ENCODE measurements at places on chromosomes 13 and 19. TPM values are rescaled to one million over a fixed set of nuclear protein-coding genes. Genes with fewer than 3 reads are reported as not detected.

DNA sequence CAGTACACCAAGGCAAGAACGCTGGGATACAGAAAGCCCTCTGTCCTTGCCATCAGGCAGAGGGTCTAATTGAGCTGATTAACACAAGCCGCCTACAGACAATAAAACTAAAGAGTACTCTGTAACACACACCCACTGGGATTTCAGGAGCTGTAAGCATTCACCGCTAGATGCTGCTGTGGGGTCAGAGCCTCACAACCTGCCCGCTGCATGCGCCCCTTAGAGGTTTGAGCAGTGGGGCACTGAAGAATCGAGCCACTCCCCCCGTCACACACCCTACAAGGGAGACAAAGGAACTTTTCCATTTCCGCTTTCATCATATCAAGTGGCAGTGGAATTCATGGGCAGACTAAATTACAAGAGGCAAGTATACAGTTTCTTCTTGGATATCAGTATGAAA lies 1080.6 kb downstream of the PCDH17 start:
- no peaks in the 10 kb centered on the region for H3K27me3 ChIP-seq
- no peaks in the 10 kb centered on the region for H3K4me1 ChIP-seq

- DNase-seq = no peak
- peaks cover 34% of the 10 kb centered on the region for H3K36me3 ChIP-seq
- H3K4me3 ChIP-seq = no peak overlapping the region
- peaks cover 49% of the 10 kb centered on the region for H3K4me1 ChIP-seq
- peak overlapping the region; percentile 73 for H3K27ac ChIP-seq
- no peaks in the 10 kb centered on the region for H3K27me3 ChIP-seq
Observed at GRCh38 chr19:34193876-34194275, 21.6 kb downstream of the LSM14A start.

- H3K36me3 ChIP-seq = peaks cover 42% of the 10 kb centered on the region
- DNase-seq = peak; percentile 64
- H3K4me3 ChIP-seq = no peak overlapping the region
- H3K27me3 ChIP-seq = no peaks in the 10 kb centered on the region
- peaks cover 87% of the 10 kb centered on the region for H3K4me1 ChIP-seq
Observed at GRCh38 chr19:17105556-17105955, 30.0 kb downstream of the MYO9B start.

- H3K4me1 ChIP-seq = peaks cover 73% of the 10 kb centered on the region
- DNase-seq = peak; percentile 64
- peaks cover 35% of the 10 kb centered on the region for H3K36me3 ChIP-seq
- H3K4me3 ChIP-seq = no peak overlapping the region
Observed at GRCh38 chr13:99354371-99354951, 47.3 kb upstream of the GPR183 start.

DNA sequence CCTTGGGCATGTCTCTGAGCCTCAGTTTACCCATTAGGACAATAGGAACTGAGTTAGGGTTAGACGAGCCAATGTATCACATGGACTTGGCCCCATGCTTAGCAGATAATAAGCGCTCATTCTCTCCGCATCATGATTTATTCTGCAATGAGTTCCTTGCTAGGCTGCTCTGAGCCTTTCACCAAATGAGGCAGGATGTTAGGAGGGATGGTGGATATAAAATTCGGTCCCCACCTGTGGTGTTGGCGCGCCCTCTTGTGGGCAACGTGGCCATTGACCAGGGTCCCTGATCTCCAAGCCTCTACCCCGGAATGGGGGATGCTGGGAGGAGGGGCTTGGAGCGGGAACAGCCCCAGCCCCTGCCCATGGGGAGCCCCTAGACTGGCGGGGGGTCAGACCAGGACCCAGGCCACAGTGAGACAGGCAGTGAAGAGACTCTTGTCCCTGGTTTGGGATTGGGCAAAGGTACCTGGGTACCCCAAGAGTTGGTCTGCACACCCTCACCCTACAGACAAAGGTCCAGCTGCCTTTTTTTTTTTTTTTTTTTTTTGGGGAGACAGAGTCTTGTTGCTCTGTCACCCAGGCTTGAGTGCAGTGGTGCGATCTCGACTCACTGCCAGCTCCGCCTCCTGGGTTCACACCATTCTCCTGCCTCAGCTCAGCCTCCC lies 43.9 kb downstream of the CERS4 start:
- DNase-seq = peak; percentile 87
- no peak overlapping the region for H3K27ac ChIP-seq
- H3K27me3 ChIP-seq = no peaks in the 10 kb centered on the region

- no peak for DNase-seq
- no peak overlapping the region for H3K27ac ChIP-seq
- no peaks in the 10 kb centered on the region for H3K4me1 ChIP-seq
- no peak overlapping the region for H3K4me3 ChIP-seq
Observed at GRCh38 chr13:30196025-30196424, 111.3 kb downstream of the KATNAL1 start.

- H3K4me1 ChIP-seq = no peaks in the 10 kb centered on the region
- no peak for DNase-seq
Observed at GRCh38 chr13:108993346-108993745, 363.9 kb downstream of the MYO16 start.

PRODH2 gene
- total RNA-seq = not detected

PCP2 gene
- 9.3 TPM for total RNA-seq

MYPOP gene
- total RNA-seq = 10.7 TPM

DEDD2 gene
- total RNA-seq = 59.5 TPM

RDH13 gene
- 17.5 TPM for total RNA-seq

ADGRE2 gene
- total RNA-seq = 0.89 TPM

DNA sequence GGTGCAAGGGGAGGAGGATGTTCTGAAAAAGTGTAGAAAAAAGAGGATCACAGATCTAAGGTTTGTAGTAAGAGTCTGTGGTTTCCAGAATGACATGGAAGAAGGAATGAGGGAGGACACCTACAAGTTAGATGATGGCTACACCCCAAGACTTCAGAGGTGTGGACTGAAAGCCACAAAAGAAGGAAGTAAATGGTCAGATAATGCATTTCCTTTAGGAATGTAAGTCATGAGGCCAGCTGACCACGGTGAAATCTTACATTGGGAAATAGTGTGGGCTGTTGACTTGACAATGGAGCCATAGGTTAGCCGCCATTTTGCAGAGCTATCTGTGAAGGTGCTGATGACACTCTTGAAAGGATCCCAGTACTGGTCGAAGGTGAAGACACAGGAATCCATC lies 25.3 kb upstream of the FBXO27 start:
- no peaks in the 10 kb centered on the region for H3K4me1 ChIP-seq
- H3K4me3 ChIP-seq = no peak overlapping the region
- H3K36me3 ChIP-seq = no peaks in the 10 kb centered on the region
